ENCODE measurements at places on chromosomes 16 and 17.

DNA sequence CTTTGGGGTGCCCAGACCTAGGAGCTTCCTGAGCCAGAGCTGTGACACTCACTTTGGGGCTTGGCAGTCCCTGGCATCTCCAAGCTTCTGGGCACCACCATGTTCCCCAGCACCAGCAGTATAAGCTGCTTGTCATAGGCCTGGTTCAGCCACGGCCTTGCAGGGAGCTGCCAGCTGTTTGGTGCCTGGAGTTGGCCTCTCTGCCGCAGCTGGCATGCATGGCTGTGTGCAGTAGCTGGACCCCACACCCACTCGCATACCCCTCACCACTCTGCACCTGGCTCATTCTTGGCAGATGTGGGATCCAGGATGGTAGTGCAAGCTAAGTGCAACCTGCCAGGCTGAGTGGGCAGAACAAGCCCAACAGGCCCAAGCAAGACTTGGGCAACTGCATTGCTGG, 73.4 kb upstream of the BRD7 start:
- no peak for DNase-seq

GRCh38 chr16:87493608-87494280, 920 bp upstream of the ZCCHC14 start:
- DNase-seq = no peak

DNA sequence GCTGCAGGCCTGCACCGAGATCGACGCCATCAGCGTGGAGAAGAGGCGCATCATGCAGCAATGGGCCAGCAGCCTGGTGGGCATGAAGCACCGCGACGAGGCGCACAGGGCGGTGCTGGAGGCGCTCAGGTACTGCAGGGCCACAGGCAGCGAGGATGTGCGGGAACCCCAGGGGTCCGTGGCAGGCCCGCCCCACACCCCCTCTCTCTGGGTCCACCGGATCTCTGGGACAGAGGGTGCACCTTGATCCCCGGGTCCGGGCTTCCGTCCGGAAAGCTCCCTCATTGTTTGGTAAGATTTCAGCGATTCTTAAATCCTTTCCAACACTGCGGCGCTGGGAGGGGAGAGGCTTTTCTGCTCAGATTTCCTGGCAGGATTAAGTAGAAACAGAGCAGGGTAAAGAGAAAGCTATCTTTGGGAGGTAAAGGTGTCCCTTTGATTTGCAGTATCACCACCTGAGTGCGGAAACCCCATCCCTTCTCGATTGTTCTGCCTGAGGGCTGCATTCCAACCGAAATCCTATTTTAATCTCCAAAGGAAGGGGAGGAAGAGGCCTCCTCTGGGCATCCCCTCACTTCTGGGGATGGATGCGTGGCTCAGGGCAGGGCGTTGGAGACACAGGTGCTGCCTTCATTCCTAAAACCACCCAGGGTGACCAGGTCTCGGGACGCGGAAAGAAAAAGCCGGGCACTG, 29.2 kb downstream of the CCDC40 start:
- no peak for DNase-seq

GRCh38 chr17:14058051-14058450, 11.3 kb upstream of the COX10 start:
- no peak for DNase-seq

DNA sequence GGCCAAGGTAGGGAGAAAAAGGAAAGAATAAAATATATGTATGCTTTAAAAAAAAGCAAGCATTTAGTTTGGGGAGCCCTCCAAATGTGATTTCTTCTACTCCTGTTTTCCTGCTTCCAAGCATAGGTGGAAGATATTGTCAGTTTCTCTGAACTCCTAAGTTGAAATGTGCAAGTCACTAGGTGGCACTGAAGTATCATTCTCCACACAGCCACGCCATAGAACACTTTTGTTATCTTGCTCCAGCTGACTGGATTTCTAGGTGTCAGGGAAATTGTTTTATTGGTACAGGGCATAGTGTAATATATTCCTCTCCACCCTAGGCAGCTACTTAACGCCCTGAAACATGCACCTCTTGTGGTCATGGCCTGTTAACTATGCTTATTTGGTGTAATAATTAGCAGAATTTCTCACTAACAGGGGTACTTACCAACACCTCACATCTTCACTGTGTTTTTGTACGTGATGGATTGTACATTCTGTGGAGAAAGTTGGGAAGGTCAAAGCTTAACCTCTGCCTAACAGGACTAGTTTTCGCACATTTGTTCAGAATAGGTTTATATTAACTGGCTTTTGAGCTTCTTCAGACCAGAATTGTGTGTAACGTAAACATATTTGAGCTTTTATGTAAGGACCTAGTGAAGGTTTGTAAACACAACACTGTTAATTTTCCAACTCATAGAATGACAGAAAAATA, 69.3 kb downstream of the FTO start:
- no peak for DNase-seq

DNA sequence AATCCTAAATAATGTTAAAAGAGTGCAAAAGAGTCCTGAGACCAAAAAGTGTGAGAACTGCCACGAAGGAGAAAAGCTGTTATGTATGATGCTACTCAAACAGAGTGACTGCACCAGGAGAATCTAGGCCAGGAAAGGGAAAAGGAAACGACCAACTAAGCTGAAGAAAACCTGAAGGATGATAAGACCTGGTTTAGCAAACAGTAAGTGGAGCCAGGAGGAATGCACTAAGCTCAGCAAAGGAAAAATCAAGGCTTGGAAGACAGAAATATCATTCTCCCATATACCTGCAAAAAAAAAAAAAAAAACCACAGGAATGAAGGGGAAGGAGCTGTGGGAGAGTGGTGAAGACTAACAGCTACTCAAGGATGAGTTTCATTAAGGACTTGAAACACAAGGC, 21.1 kb downstream of the CMC2 start:
- DNase-seq = no peak

DNA sequence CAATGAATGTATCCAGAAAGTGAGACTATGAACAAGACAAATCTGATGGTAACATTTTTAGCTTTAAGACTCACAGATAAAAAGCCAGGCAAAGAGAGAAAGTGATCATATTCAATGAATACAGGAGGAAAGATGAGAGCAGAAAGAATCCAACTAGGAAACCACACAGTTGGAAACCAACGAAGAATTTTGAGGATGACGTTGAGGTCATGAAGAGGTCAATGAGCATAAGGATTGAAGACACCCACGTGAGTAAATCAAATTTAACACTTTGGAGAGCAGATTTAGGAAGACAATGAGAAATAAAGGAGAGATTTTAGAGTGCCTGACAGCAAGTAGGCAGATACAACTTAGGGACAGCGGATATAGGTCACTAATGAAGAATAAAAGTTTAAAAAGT, 948.1 kb downstream of the KCNJ2 start:
- DNase-seq = no peak

DNA sequence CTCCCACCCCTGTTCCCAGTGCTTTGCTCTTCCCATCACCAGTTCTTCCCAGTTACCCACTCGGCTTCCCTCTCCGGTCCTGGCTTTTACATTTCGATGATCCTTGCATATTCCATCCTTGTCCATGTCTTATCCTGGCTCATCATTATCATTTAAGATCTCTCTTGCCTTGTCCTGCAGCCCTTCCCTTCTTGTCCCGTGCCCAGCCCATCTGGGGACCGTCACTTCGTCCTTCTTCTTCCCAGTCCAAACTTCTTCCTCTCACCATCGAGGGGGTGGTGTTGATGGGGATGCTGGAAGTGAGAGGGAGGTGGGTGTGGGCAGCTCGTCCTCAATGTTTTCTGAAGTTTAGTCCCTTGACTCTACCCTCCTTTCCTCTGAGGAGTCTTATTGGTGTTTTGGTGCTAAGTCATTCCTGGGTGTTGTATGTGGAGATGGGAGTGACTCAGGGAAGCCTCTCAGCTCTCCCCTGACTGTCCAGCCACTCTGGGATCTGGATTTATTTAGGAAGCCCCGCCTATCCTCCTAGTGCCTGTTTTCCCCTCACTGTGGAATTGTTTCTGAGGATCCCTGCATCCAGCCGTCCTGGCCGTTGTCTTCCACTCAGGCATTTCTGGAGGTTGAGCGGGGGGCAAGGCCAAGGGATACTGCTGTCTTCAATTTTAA, 975 bp downstream of the SNX29 start:
- no peak for DNase-seq

DNA sequence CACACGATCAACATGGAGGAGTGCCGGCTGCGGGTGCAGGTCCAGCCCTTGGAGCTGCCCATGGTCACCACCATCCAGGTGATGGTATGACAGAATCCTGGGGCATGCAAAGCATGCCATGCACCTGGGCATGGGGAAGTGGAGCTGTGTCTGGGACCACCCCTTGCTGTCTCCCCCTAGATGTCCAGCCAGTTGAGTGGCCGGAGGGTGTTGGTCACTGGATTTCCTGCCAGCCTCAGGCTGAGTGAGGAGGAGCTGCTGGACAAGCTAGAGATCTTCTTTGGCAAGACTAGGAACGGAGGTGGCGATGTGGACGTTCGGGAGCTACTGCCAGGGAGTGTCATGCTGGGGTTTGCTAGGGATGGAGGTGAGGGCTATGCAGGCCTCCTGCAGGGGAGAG, 6.7 kb downstream of the IFI35 start:
- DNase-seq = no peak

GRCh38 chr17:79746889-79747507, 16.3 kb downstream of the ENPP7 start:
- DNase-seq = no peak

- DNase-seq = no peak
These were observed 2142.7 kb downstream of the TP53TG3F start for GRCh38 chr16:35602116-35602515.

DNA sequence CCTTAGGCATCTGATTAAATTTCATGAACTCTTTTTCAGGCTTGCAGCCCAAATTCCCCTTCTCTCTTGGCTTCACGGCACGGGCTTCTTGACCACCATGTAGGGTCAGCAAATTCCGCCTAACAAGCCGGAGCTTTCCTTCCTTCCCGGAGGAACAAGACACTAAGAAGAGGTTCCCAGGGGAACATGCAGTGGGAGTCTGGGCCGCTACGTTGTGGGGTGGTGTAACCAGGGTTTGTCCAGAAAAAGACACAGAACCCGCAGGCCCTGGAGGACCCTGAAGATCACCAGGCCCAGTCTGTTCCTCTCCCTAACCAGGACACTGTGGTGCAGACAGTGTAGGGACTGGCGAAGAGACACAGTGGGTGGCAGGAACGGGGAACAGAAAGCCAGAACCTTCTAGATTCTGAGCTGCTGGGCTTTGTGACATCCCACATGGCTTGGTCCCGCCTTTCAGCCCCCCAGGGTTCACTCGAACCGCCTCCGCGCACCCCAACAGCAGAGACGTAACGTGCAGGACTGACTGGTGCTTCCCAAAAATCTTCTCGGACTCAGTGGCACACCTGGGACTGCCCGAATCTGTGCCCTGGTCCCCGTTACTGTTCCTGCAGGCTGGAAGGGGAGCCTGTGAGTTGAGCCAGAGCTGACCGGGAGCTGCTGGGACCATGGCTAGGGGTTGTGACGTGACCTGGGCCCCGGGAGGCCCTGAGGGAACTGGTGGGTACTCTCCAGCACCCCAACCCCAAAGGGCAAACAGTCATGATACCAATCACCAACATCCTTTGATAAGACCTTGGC, 55.2 kb downstream of the TBC1D16 start:
- no peak for DNase-seq

- no peak for DNase-seq
These were observed 3.5 kb downstream of the GNG13 start for GRCh38 chr16:797120-797420.

GRCh38 chr17:2943981-2944380, 119.4 kb downstream of the OR1D5 start:
- DNase-seq = no peak

DNA sequence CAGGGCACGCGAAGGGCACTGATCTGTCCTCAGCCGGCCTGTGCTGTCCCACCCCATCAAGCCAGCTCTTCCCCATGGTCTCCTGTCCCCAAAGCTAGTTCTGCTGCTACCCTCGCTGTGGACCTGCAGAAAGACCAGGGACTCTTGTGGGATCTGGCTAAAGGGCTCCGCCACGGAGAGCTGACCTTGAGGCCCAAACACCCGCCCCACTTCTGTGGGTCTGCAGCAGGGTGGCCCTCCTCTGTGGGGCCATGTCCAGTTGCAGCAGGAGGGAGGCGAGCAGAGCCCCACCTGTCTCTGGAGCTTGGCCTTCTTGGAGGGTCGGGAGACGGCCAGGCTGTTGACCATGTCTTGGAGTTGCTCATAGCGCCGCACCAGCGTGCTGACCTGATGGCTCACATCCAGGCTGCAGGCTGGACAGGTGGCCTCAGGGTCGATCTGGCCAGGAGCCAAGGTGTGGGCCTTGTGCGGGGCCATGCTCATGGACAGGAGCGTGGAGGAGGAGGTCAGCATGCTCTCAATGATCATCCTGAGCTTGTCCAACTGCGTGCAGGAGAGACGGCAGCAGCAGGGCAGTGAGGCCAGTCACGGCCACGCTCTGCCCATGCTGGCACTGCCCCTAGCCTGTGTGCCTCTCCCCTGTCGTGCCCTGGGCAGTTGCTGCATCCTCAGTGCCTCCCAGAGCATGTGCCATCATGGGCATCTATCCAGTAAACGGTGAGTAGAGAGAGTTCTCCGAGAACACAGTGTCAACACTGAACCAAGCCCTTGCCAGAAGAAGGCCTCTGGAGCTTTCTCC, 16.6 kb downstream of the UBALD2 start:
- no peak for DNase-seq

- no peak for DNase-seq
These were observed 18.2 kb downstream of the HEATR3 start for GRCh38 chr16:50083996-50084395.

- no peak for DNase-seq
These were observed 24.3 kb downstream of the HLF start for GRCh38 chr17:55289106-55289446.

DNA sequence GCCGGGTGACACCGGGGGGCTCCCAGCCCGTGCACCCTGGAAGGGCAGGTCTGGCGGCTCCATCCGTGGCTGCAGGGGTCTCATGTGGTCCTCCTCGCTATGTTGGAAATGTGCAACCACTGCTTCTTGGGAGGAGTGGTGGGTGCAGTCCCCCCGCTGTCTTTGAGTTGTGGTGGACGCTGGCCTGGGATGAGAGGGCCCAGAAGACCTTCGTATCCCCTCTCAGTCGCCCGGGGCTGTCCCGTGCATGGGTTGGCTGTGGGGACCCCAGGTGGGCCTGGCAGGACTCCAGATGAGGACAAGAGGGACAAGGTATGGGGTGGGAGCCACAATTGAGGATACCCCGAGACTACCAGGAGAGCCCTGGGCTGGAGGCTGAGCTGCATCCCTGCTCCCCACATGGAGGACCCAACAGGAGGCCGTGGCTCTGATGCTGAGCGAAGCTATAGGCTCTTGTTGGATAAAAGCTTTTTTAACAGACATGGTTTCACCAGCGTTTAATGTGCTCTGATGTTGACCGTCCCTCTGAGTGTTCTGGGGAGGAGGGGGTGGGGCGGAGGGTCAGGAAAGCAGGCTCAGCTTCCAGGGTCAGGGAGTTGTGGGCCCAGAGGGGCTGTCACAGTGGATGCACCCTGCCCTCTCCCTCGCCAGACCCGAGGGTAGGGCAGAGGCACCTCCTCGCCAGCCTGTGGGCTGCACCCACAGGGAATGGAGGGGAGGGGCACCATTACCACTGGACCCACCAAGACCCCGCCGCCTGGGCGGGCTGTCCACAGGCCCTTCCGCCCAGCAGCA, 5.4 kb downstream of the SPATA2L start:
- no peak for DNase-seq

- no peak for DNase-seq
These were observed 158.9 kb upstream of the NOL11 start for GRCh38 chr17:67558740-67559380.

- no peak for DNase-seq
These were observed 59.9 kb downstream of the SEC14L1 start for GRCh38 chr17:77200711-77201110.

Data from stimulated activated CD4-positive, alpha-beta T cell treated with anti-CD3 and anti-CD28 coated beads, Interleukin-12 subunit alpha, Interleukin-12 subunit beta, amount 100 ng/mL, for 24 hours (primary cell).